ENCODE measurements at places on chromosomes 1 and 21.

GRCh38 chr1:198932351-198932991 lies 293.6 kb downstream of the PTPRC start:
- no peak for ATAC-seq

- ATAC-seq: no peak
Measured at GRCh38 chr1:203267912-203268311, 37.4 kb upstream of the BTG2 start.

DNA sequence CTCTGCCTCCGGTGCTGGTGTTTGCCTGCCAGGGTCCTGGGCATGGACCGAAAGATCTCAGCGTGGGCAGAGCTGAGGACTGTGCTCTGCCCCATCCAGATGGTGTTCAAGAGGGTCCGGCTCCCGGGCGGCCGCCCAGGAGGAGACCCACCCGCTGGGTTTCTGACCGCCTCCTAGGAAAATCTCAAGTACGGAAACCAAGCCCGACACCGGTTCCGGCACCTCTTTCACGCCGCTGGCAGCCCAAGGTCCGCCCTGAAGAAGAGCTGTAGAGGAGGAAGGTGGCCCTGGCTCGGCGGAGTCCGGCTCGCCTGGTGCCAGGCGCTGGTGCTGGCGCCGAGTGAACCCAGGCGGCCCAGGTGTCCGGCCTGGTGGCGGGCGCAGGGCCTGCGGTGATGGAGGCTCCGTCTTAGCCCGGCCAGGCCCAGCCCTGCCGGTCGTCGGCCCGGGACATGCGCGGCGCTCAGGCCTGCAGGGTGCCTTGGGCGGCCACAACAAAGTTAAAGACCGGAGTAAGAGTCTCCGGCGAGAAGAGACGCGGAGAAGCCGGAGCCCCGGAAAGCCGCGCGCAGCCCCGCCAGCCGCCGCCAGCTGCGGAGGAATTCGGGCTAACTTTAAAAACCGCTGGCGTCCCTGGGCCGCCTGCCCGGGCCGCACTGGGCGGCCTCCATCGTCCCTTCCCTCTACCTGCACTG lies 1.5 kb downstream of the GRIK3 start:
- no peak for ATAC-seq

- peak; percentile 84 for ATAC-seq
Measured at GRCh38 chr1:153565529-153566374, at the start of gene S100A2. S100A2 (minus strand) TSS chr1:153565844; CDS start chr1:153563877, 1,967 bp downstream.

Data from activated CD4-positive, CD25-positive, alpha-beta regulatory T cell treated with anti-CD3 and anti-CD28 coated beads, Interleukin-2, amount 50 U/mL, for 24 hours (primary cell).